Urinary bladder (tissue), 4 donors: ENCODE measurements at places on chromosomes 5 and 9. TPM values are rescaled to one million over a fixed set of nuclear protein-coding genes. Genes with fewer than 3 reads are reported as not detected.

RETREG1 gene
- total RNA-seq = 13.4 TPM

ZNF483 gene
- total RNA-seq = 19.0 TPM

DNA sequence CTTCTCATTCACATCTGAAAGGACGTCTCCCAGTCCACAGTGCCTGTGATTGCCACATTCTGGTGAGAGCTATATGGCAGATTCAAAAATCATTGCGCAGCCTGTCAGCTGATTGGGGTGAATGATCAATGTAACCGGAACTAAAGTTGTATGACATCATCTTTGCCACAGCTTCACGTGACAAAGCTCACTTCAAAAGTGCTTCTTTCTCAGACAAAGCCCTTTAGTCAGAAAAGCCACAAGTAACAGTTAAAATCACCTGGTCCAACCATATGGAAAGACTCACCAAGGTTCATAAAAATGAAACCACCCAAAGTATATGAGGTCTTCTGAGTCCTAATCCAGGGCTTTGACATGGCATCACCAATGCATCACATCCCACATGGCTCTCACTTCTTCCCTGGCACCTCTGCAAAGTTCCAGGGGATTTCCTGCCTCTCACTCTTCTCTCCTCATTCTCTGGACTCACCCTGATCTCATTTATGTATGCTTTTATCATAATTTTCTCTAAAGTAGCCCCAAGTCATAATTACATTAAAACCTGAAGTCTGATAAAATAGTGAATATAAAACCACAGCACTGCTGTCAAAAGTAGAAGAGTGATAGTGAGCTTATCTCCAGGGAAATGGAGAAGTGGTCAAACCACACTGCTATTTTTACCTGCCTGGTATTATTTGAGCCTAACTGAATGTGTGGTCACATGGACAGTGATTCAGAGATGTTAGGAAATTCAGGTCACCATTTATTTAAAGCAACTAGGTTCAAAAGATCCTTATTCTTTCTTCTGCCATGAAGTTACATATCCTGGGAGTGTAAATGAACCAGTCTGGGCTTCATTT is 193.1 kb upstream of the PTGER4 start:
- no peak for DNase-seq

DNA sequence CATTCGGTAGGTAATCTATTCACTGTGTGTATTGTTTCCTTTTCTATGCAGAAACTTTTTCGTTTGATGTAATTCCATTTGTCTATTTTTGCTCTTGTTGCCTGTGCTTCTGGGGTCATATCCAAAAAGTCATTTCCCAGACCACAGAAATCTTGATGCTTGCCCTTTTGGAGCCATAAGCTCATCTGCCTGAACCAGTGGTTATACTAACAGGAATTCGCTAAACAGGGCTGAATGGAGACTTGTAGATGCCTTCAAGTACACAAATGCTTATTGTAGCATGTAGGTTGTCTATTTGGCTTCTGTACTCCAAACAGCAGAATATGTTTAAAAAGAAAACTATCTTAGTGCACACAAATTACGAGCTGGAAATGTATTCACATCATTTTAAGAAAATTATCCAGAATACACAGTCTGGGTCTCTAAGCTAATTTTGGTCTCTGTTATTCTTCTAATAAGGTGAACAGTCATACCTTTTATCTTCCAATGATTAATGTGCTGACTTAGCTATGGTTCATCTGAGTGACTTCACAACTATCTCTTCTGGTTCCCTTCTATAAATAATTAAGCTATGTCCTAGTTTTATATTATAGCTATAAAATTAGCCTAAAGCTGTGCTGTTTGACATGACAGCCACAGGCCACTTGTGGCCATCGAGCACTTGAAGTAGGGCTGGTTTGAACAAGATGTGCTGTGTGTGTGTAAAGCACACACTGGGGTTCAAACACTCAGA is 87.6 kb downstream of the DAPK1 start:
- DNase-seq = no peak

DNA sequence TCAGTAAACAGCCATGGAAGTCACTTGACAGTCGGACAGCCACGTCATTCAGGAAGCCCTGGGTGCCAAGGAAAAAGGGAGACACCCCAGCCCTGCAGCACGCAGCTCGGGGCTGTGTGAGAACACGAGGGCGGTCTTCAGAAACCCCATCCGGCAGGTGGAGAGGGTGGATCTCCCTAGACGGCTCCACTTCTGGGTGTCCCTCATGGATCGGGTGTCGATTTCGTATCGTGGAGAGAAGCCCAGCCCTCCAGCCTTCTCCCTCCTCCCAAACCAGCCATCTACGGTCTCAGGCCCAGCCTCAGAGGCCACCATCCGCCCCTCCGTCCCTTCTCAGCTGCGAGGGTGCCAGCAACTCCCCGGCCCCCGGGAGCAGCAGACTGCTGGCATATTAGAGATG is 65.5 kb upstream of the BARHL1 start:
- DNase-seq = no peak

DNA sequence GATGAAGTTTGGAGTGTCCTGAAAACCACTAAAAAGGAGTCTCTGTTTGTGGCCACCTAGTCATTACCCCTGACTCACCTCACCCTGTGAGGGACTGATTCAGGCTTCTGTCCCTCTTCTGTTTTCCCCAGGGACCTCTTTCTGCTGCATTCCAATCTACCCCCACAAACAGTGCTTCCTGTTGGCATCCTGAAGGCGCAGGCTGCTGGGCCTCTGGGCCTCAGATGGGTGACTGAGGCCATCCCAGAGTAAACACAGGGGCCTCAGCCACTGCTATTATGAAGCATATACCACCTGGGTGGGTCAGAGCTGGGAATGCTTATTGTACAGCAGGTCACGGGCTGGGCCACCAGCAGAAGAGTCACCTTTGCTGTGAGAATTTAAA is 20.0 kb downstream of the MORN5 start:
- DNase-seq = no peak

DNA sequence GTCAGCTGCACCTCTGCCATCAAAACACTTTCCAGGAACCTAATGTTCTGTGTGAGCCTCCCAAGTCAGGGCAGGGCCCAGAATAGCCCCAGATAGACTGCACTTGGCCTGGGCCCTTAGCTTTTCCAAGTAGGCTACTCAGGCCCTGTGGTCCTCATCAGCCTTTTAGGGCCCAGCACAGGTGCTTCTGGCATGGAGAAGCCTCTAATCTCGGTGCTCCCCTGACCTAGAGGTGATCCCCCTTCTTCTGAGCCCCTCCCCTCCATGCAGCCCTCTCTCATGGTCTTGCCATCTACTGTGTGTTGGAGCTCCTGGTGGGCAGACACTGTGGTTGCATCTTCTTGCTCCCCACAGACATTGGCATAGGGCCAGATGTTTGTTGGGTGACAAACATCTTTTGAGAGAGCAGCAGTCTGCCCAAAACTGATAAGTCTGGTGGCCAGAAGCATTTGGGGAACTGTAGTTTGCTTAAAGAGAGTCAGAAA is 28.1 kb downstream of the FRMPD1 start:
- DNase-seq = no peak

- DNase-seq = no peak
Measured at GRCh38 chr5:177350776-177351391, 584 bp downstream of the LMAN2 start.
